ENCODE measurements at places on chromosomes 5 and 9. TPM values are rescaled to one million over a fixed set of nuclear protein-coding genes. Genes with fewer than 3 reads are reported as not detected.
A peak's percentile ranks its signal among the peaks of the same experiment; 100 is the strongest.

DNA sequence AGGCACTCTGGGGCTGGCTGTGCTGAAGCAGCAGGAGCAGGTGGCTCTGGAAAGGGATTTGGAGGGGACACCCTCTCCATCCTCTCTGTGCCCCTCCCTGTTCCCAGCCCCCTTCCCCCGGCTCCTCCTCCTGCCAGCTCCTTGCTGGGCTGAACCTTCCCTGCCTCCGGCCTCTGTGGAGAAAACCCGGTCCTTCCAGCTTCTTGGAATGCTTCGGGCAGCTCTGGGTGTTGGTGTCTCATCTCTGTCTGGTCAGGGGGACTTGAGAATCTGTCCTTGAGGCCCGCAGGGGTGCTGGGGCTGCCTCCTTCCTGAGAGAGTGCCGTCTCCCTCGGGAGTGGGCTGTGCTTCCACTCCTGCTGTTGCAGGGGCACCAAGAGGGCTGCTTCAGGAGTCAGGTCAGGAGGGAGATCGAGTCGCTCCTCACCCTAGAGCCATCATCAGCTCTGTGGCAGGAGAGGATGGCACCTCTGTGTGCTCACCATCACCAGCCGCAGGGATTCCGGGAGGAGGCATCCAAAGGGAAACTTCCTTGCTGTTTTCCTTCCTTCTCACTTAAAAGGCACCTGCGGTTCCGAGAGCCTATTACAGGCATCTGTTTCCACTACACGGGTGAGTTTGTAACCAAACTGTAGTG, 30.6 kb downstream of the NDUFS6 start:
- no peaks in the 10 kb centered on the region for H3K36me3 ChIP-seq
- no peaks in the 10 kb centered on the region for H3K4me1 ChIP-seq
- H3K4me3 ChIP-seq: no peak overlapping the region
- no peaks in the 10 kb centered on the region for H3K27me3 ChIP-seq
- no peak overlapping the region for H3K27ac ChIP-seq

DNA sequence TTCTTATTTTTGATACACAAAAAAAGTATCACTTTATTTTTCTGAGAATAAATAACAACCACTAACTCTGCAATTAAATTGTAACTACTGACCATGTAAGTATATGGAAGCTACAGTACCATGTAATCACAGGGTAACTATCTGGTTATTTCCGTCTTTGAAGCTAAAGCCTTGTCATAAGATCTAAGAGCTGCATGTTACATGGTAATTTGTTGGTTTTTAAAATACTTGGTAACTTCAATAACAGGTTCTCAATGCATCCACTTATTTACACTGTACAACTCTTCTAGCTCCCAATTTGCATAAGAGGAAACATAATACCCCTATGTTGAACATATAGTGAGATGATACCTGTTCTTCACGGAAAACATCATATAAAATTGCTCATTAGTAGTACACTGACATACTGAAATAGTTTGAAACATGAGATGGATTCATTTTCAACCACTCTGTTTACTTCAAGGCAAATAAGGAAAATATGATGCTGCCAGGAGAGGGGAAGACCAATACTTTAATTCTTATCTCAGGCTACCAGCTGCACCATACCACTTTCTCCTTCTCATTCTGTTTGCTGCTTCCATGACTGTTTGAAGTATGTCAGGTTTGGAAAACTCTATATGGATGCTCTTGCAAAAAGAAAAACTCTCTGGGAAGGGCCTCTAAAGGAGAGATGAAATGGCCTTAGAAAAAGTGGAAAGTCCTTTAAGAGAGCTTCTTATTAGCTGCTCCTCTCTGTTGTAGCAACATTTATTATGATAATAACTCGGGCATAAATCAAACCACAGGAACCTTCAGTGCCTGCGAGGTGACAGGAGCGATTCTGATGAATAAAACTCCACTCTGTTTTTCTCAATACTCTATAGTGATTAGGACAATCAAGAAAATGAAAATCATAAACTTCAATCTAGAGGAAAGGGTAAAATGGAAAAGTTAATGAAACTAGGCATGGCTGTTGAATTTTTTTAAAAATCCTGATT, 150.2 kb downstream of the KIAA0825 start:
- no peaks in the 10 kb centered on the region for H3K4me1 ChIP-seq
- no peaks in the 10 kb centered on the region for H3K27me3 ChIP-seq
- no peak for DNase-seq
- H3K27ac ChIP-seq: no peak overlapping the region
- no peak overlapping the region for H3K4me3 ChIP-seq

- no peaks in the 10 kb centered on the region for H3K27me3 ChIP-seq
- DNase-seq: no peak
- no peak overlapping the region for H3K27ac ChIP-seq
- no peak overlapping the region for H3K4me3 ChIP-seq
- H3K36me3 ChIP-seq: no peaks in the 10 kb centered on the region
- H3K4me1 ChIP-seq: no peaks in the 10 kb centered on the region
Measured at GRCh38 chr5:33702867-33703266, 188.9 kb downstream of the ADAMTS12 start.

DNA sequence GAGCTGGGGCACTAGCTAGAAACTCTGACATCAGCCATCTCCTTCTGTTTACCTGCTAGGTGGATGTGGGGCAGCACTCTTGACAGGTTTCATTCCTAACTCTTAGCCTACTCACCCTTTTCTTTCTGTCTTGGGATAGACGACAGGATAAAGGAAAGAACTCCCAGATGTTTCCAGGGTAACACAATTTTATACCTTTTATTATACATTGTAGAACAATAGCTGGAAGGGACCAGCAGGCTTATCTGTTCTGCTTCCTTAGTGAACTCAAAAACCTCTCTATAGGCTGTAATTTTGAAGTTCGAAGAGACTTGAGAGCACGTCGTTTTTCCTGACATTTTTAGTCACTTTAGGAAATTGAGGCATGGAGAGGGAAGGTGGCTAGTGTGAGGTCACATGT, 13.2 kb downstream of the SPTAN1 start:
- H3K4me3 ChIP-seq: no peak overlapping the region
- no peaks in the 10 kb centered on the region for H3K27me3 ChIP-seq
- H3K27ac ChIP-seq: no peak overlapping the region
- no peak for DNase-seq

DNA sequence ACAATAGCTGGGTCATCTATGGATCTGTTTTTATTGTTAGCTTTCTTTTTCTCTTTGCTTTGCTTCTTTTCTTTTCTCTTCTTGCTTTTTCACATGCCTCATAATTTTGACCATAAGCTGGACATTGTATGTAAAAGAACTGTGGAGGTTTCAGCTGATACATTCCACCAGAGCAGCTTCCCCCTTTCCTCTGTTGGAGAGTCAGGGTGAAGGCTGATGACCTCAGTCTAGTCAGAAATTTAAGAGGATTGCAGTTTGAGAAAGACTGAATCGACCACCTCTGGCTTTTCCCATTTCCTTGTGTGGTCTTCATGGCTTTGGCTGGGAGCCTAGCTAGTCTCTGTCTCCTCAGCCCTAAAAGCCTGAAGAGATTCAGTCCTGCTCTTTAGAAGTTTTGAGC, 42.0 kb downstream of the KCNIP1 start:
- H3K27ac ChIP-seq: no peak overlapping the region
- H3K27me3 ChIP-seq: no peaks in the 10 kb centered on the region
- no peak for DNase-seq
- H3K4me1 ChIP-seq: no peaks in the 10 kb centered on the region

DNA sequence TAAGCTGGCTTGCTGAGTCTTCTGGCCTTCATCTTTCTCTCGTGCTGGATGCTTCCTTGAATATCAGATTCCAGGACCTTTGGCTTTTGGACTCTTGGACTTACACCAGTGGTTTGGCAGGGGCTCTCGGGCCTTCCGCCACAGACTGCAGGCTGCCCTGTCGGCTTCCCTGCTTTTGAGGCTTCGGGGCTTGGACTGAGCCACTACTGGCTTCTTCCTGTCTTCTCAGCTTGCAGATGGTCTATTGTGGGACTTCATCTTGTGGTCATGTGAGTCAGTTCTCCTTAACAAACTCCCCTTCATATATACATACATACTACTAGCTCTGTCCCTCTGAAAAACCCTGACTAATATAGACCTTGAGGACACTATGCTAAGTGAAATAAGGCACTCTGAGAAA, 78.3 kb upstream of the SSBP2 start:
- DNase-seq: no peak
- H3K36me3 ChIP-seq: no peaks in the 10 kb centered on the region
- H3K4me1 ChIP-seq: peaks cover 11% of the 10 kb centered on the region
- no peak overlapping the region for H3K27ac ChIP-seq
- H3K4me3 ChIP-seq: no peak overlapping the region

GRCh38 chr9:100499866-100500265, 26.9 kb downstream of the TMEFF1 start:
- H3K4me3 ChIP-seq: no peak overlapping the region
- no peaks in the 10 kb centered on the region for H3K36me3 ChIP-seq
- no peak overlapping the region for H3K27ac ChIP-seq
- H3K27me3 ChIP-seq: no peaks in the 10 kb centered on the region
- H3K4me1 ChIP-seq: no peaks in the 10 kb centered on the region

DNA sequence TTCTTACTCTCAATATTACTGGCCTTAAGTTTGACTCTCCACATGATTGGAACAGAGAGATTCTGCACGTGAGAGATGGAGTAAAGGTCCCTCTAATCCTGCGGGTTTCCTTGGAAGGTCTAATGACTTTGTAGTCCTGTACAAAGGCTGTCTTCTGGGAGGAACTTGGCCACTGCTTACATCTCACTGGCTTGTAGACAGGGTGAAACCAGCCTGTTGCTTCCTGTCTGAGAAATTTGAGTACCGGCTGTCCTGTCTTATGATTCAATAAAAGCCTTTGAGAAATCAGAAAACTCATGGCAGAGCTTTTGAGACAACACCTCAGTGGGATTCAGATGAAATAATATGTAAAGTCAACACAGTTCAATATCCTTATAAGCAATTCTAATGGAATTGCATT, 43.0 kb downstream of the IL31RA start:
- H3K4me3 ChIP-seq: no peak overlapping the region
- H3K36me3 ChIP-seq: no peaks in the 10 kb centered on the region
- peaks cover 10% of the 10 kb centered on the region for H3K4me1 ChIP-seq
- H3K27ac ChIP-seq: no peak overlapping the region

DNA sequence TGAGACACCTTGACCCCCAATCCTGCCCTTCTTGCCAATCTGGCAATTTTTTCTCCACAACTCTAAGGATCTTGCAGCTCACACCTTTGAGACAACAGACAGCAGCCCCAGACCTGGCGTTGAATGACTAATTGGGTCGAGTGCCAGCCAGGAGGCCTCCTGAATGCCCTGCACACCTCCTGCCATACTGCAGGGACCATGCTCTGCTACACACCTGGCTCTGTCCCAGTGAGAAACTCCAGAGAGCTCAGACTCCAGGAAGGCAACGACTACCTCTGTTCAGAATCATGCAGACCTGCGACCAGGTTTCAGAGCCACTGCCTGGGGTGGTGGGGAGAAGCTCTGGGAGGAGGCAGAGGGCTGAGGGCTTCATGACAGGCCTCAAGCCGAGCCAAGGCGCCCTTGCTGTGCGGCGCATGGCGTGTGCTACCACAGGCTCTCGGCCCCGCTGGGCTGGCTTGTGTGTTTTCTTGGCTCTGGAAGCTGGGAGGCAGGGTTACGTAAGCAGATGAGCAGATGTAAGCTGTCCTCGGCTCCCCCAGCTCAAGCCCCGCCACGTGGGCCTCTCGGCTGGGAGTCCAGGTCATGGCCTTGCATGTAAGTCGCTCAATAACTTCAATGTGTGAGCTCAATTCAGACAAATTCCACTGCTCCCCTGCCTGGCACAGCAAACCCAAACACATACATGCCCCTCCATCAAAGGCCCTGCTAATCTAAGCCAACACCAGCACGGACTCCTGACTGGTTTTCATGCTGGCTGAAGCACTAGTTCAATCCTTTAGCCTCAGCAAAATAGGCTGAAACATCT, 27.5 kb downstream of the B4GALT1 start:
- H3K27ac ChIP-seq: peak overlapping the region; percentile 42
- H3K36me3 ChIP-seq: no peaks in the 10 kb centered on the region
- no peaks in the 10 kb centered on the region for H3K27me3 ChIP-seq
- peak overlapping the region; percentile 23 for H3K4me3 ChIP-seq
- DNase-seq: no peak
- H3K4me1 ChIP-seq: peaks cover 91% of the 10 kb centered on the region

DNA sequence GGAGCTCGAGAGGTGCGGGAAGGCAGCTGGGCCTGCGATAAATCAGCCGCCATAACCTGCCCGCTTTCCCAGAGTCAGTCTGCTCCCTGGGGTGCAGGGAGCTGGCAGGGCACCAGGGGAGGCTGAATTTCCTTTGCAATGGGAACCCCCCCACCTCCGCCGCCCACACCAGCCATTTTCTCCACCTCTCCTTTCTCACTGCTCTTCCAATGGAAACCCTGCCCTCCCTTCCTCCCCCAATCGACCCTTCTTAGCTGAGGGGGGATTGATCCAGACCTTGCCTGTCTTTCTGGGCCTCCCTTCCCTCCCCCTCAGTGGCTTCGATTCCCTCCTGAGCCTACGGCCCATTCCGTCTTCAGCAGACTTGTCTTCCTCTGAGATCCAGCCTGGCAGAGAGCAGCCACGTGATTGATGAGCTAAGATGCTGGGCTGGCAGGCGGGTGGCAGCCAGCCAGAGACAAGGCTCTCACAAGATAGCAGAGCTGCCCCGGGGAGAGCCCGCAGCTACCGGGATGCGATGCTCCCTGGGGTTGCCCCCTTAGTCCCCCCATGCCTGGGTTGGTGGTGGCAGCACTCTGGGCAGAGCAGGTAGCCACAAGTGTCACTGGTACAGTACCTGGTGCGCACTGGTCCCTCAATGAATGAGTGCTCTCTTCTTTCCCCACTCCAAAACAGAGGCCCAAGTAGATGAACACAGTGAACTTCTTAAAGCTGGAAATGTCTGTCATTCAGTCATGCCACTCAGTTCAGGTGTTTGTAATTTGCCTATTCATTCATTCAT, 53.7 kb upstream of the FABP6 start:
- H3K36me3 ChIP-seq: no peaks in the 10 kb centered on the region
- DNase-seq: no peak
- H3K4me1 ChIP-seq: peaks cover 16% of the 10 kb centered on the region
- peak overlapping the region; percentile 61 for H3K27ac ChIP-seq
- H3K4me3 ChIP-seq: no peak overlapping the region
- no peaks in the 10 kb centered on the region for H3K27me3 ChIP-seq

GRCh38 chr5:16013334-16014065, 166.1 kb downstream of the MARCHF11 start:
- no peak for DNase-seq
- H3K4me1 ChIP-seq: no peaks in the 10 kb centered on the region

GRCh38 chr9:28053096-28053777, 480.0 kb upstream of the C9orf72 start:
- DNase-seq: no peak
- H3K27ac ChIP-seq: no peak overlapping the region
- H3K36me3 ChIP-seq: no peaks in the 10 kb centered on the region
- H3K27me3 ChIP-seq: no peaks in the 10 kb centered on the region
- no peak overlapping the region for H3K4me3 ChIP-seq

GRCh38 chr5:148398698-148399121, 15.0 kb downstream of the FBXO38 start:
- H3K27ac ChIP-seq: no peak overlapping the region
- no peaks in the 10 kb centered on the region for H3K27me3 ChIP-seq
- no peak overlapping the region for H3K4me3 ChIP-seq

GRCh38 chr5:10330511-10331230, 22.8 kb upstream of the MARCHF6 start:
- H3K36me3 ChIP-seq: no peaks in the 10 kb centered on the region
- H3K4me1 ChIP-seq: peaks cover 53% of the 10 kb centered on the region
- H3K27me3 ChIP-seq: no peaks in the 10 kb centered on the region
- peak; percentile 72 for DNase-seq

SLC6A18 gene
- not detected for total RNA-seq

CCNI2 gene
- not detected for total RNA-seq

COX7C gene
- total RNA-seq: 270 TPM

FOXD4L6 gene
- total RNA-seq: not detected

HK3 gene
- 7.4 TPM for total RNA-seq

Data from vagina (tissue), 2 donors.